Cardiac septum (tissue), 1 donor: ENCODE measurements at places on chromosomes 16 and 17. TPM values are rescaled to one million over a fixed set of nuclear protein-coding genes. Genes with fewer than 3 reads are reported as not detected.

DNA sequence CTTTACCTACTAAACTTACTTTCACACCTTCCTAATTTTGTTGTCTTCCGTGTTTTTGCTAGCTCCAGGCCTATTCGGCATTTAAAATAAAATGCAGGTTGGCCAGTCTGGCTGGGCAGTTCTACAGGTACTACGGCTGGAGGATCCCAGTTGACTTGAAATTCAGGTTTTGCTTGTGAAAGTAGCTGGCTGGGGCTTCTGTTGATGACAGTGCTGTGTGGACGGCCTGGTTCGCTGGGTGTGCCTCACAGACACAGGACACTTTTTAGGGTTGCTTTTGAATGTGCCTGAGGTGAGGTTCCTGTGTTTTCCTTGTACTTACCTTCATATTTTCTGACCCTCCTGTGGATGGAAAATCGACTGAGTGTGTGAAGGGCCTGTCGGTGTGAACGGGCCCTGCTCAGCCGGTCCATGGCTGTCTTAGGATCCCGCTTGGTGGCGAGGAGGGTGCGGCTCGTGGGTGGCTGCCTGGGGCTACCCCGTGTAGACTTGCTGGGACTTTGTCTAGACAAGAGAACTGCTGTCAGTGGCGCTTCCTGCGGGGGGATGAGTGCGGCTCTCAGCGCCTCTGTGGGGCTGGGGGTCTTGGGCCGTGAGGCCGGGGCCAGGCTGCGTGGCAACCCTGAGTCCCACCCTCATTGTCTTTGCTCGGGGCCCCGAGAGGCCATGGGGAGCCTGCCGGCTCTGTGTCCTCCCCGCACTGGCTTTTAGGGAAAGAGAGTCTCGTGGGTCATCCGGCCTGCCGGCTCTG lies 18.7 kb upstream of the ZNF750 start:
- no peak for DNase-seq

The TP53TG3F gene
- total RNA-seq = not detected

GRCh38 chr16:7492122-7492521 lies 159.5 kb downstream of the RBFOX1 start:
- no peak for DNase-seq

The CDIP1 gene
- 42.1 TPM for total RNA-seq

The MILR1 gene
- 3.6 TPM for total RNA-seq

The CD300C gene
- 0.24 TPM for total RNA-seq

GRCh38 chr16:25256695-25257469 lies 763 bp downstream of the ZKSCAN2 start:
- no peak for DNase-seq

DNA sequence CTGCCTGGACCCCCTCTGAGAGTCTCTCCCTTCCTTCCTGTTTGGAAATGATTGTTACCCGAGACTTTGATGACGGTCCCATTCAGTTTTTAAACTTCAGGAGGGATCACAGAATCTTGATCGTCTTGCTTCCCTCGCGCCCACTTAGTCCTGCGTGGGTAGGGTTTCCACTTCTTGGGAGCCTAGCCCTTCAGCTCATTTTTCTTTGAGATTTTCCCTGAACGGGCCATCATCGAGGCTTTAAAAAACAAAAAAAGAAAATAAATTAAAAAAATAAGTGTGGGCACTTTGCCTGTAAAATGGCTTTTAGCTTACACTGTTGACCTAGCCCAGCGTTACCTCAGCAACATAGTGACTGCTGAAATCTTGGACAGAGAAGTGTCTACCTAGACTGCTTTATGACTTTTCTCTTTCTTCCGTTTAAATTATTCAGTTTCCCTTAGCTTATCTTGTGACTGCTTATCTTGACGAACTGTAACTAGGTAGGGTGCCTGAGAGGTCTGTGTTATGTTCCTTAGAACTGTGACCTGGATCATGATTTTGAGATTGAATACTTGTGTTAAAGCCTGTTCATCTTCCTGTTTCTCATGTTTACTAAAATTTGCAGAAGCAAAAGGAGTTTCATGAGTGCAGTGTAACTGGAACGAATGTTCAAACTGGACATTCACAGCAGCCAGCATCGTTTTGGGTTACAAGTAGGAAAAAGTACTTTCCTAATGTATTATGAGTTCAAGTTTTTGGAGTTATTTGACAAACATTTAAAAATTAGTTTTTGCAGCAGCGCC lies 874 bp downstream of the WWP2 start:
- DNase-seq = no peak

DNA sequence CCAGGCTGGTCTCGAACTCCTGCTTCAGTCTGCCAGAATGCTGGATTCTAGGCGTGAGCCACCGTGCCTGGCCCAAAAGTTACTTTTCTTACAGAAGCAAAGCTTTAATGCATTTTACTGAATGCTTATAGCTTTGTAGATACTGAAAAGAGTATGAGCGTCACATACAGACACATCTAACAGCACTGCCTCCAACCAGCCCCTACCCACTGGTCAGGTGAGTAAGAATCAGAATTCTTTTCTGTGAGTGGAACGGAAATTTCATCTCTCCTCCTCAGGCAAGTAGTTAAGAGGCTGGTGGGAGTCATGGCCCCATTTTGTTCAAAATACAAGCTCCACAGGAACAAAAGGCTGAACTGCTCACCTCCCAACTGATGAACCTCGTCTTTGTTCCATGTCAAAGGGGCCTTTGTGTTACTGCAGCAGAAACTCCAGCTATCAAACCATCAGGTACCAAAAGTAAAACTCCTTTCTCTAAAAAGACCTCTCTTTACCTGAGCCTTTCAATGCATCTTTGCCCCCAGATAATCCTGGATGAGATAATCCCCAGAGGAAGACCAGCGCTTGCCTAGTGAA lies 92.4 kb upstream of the RPH3AL start:
- no peak for DNase-seq

DNA sequence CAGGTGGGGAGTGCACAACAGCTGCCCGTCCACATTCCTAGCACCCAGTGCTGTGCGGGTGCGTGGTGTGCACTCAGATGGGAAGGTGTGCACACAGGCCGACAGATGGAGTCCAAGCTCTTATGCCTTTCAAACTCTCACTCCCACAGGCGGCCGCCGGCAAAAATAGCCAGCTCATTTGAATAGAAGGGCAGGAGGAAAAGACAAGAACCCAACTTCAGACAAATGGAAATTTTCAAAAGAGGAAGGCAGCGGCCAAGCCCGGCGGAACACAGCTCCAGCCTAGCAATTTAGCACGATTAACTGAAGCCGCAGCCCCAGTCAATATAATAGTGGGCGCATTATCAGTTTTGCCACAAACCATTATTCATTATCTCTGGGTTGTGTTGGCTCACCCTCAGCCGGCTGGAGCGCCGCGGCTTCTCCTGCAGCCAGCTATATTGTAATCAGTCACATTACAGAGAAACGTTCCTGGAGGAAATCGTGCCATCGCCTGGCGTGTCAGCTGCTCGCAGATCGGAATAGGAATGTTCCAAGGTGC lies 103.9 kb upstream of the SEC14L1 start:
- no peak for DNase-seq

The PRSS36 gene
- 1.1 TPM for total RNA-seq

DNA sequence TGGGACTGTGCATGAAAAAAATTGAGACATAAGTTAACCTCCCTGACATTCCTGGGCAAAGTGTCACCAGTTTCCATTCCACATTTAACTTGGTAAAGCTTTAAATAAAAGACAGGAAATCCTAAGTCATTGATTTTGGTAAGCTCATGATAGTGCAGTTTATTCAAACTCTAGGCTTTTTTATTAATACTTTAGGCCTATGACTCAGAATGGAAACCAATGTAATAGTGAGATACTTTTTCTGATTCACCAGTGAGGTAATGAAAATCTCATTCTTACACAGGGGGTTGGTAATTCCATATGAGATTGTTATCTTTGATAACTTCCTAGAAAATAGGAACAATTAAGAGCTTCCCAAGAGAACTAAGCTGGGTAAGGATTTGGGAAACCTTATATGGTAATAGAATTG lies 91.1 kb downstream of the NLK start:
- DNase-seq = no peak

DNA sequence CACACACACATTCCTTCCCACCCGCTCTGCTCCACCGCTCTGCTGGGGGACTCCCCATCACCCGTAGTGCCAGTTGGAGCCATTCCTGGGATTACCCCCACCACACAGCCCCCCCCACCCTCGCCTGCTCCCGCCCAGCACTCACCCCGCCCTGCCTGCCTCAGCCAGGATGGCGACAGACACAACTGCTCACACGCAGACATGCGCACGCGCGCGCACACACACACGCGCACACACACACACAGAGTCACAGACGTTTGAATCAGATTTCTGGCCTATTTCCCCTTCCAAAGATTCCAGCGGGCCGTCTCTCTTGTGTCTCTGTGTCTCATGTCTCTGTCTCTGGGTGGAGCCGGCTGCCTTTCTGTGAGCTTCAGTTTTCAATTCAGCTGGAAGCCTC lies 4.4 kb downstream of the CACNA1G start:
- no peak for DNase-seq

The EFNB3 gene
- total RNA-seq = 0.78 TPM

The SMTNL2 gene
- total RNA-seq = 8.1 TPM

The TBX4 gene
- total RNA-seq = 0.05 TPM

DNA sequence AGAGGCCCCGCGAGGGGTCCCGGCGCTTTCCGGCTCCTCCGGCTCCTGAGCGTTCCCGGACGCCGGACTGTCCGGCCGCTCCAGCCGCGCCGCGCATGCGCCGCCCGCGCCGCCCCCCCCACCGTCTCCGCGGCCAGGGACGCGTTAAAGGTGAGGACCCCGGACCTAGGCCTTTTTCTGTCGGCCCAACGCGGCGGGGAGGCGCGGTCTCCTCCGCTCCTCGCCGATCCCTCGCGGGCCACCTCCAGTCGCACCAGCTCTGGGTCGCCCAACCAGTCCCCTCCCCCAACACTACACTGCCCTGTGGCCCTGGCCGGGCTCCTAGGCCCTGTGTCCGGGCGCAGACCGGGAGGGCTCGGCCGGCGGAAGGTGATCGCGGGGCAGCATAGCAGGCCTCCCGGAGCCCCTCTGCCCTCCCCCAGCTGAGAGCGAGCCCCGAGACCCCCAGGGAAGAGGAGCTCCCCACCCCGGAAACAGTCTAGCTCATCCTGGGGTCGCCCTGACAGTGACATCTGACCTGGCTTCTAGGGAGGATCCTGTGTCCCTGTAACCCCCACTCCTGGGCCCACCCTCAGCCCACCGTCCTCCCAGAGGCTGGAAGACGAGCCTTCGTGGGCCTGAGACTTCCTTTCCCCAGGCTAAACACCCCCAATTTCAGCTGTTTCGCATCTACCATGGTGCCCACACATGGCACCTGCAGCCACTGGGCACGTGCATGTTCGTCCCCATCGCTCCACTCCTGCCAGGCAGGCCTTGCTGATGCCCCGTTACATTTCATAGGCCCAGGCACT lies 14.7 kb upstream of the BCAR1 start:
- DNase-seq = no peak

DNA sequence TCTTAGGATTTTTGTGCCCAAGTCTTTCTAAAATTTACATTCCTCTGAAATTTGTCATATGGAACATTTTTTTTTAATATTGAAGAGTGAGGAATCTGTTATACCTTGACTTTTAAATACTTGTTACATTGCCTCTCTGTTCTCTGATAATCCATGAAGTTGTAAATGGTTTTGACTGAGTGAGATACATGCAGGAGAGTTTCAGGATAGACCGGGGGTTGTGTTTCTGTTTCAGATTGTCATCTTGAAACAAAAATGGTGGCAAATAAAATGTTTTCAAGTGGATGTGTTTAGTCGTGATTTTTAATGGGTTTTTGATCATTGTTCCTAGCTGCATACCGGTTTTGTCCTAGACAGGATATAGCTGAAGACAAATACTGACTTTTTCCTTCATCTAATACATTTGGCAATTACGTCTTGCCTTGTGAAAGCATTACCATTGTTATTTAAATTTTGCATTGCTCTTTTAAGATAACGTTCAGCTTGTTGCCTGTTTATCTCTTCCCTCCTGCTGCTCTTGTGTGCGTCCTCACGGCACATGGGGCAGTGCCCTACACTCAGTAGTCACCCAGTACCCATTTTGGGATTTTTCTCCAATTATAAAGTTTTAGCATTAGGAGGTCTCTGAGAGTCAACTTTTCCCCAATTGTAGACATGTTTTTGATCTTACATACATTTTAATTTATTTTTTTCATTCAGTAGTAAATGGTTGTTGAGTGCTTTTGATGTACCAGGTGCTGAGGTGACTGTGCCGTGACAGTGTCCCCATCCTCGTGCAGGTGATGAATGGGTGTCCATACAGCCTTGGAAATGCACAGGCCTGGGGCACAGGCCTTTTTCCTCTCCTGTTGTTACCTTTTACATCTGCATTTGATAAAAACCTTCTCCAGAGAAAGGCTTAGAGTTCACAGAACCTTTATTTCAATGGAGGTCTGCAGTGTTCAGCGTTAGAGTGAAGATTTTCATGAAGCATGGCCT lies 169.9 kb downstream of the MSI2 start:
- DNase-seq = no peak

DNA sequence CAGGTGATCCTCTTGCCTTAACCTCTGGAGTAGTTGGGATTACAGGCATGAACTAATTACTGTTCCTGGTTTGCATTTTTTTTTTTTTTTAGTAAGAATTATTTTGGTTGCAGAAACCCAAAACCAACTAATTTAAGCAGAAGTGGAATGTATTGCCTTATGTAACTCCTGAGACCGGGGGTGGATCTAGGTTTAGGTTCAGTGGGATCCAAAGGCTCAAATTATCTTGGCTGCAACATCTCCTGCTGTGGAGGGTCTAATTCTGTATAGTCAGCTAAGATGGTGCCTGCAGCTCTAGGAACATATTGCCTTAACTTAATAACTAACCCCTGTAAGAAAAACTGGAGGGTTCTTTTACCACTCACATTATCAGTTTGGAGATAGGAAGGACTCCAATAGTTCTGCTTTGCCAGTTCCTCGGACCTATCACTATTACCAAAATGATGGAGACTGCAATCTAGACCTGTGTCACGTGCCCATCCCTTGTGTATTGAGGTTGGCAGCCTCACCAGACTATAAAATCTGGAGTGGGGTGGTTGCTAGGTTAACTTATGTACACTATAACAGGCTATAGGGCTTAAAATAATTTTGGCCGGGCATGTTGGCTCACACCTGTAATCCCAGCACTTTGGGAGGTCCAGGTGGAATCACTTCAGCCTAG lies 8.5 kb downstream of the SNTB2 start:
- DNase-seq = no peak

The CD300A gene
- total RNA-seq = 2.6 TPM

- DNase-seq = no peak
These were observed 1.7 kb upstream of the HSD11B2 start for GRCh38 chr16:67429053-67429798.

GRCh38 chr17:14331225-14331981 lies 30.5 kb downstream of the HS3ST3B1 start:
- no peak for DNase-seq

The OXLD1 gene
- 17.9 TPM for total RNA-seq

The CLEC10A gene
- 3.0 TPM for total RNA-seq

The DPEP1 gene
- total RNA-seq = not detected

- DNase-seq = no peak
These were observed 168.0 kb upstream of the NOG start for GRCh38 chr17:56425483-56425882.

The PITPNM3 gene
- total RNA-seq = 0.57 TPM

- DNase-seq = no peak
These were observed 18.5 kb upstream of the SLC35G3 start for GRCh38 chr17:35212668-35213067.

GRCh38 chr16:10976634-10977033 lies 32.3 kb downstream of the CLEC16A start:
- DNase-seq = no peak

The B3GNT9 gene
- total RNA-seq = 12.4 TPM

GRCh38 chr16:88977018-88977811 lies at the start of gene CBFA2T3:
TSS of gene CBFA2T3 (minus strand) at chr16:88977207. CDS start at chr16:88976807, 400 bp downstream.
- peak; percentile 94 for DNase-seq
